ENCODE measurements at places on chromosomes 3 and 15.

GRCh38 chr15:56490461-56490860 is 25.5 kb upstream of the MNS1 start:
- no peak for DNase-seq

- no peak for DNase-seq
Observed at GRCh38 chr15:31148297-31149087, 47.0 kb upstream of the TRPM1 start.

DNA sequence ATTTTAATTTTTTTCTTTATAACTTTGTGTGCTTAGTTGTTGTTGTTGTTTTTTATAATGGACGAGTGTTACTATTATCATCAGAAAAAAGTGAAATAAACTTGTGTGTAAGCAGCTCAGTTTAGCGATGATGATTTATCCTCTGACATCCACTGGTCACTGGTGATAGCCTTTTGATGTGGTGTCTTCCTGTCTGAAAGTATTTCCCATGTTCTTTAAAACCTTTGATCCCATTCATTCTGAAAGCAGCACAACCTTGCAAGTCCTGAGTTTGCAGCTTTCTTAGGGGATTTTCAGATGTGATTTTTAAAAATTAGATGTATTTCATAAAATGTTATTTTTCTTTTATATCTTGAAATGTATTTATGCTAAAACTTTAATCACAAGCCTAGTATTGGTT is 85.9 kb upstream of the ZPLD1 start:
- DNase-seq = no peak

DNA sequence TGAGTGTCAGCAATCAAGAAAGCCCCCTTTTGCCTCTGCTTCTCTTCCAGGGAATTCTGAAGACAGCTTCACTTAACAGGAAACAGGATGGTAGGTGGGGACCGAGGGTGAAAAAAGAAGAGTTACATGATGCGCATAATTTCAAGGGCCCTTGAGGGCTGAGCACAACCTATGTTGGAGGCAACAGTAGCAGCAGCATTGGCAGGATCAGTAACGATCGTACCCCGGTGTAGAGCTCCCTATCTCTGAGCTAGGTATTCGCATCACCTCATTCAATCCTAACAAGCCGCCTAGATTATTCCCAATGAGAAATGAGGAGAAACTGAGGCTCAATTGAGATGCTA is 432 bp upstream of the RAD54L2 start:
- no peak for DNase-seq

DNA sequence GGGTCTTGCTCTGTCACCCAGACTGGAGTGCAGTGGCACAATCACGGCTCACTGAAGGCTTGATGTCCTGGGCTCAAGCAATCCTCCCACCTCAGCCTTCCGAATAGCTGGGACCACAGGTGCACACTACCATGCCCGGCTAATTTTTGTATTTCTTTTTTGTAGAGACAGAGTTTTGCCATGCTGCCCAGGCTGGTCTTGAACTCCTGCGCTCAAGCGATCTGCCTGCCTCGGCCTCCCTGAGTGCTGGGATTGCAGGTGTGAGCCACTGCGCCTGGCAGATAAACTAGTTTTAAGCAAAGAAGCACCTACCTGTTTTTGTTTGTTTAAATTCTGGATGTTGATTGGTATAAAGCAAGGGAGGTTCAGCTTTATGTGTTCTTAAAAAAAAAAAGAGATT is 170.6 kb upstream of the GOLIM4 start:
- no peak for DNase-seq

GRCh38 chr3:50961386-50961785 is 286.7 kb downstream of the DOCK3 start:
- DNase-seq = no peak

GRCh38 chr15:88994286-88994685 is 81.1 kb upstream of the MFGE8 start:
- DNase-seq = no peak

- no peak for DNase-seq
Observed at GRCh38 chr15:40873694-40874561, at the start of gene RHOV. TSS of gene RHOV (minus strand) at chr15:40874234. CDS start at chr15:40874139, 95 bp downstream.

DNA sequence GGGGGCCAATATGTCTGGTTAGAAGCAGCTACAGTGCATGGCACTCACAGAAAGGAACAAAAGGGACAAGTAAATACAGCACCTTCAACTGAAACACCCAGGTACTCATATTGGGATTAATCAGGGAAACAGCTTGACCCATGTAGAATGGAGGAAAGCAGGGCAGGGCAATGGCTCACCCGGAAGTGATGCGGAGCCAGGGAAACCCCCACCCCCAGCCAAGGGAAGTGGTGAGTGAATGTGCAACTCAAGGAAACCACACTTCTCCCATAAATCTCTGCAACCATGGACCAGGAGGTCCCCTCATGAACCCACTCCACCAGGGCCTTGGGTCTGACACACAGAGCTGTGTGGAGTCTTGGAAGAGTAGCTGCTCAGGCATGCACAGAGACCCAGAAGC is 117.1 kb downstream of the MTHFS start:
- peak; percentile 2 for DNase-seq

GRCh38 chr3:135965506-135966270 is at the start of gene PPP2R3A:
TSS of gene PPP2R3A (plus strand) at chr3:135965728. CDS start at chr3:136001499, 35,771 bp downstream.
- DNase-seq = peak; percentile 53

GRCh38 chr3:57961828-57962447 is 46.3 kb upstream of the FLNB start:
- no peak for DNase-seq

GRCh38 chr15:101288905-101289513 is 6.0 kb downstream of the SNRPA1 start:
- no peak for DNase-seq

GRCh38 chr3:77348244-77348855 is 308.5 kb downstream of the ROBO2 start:
- no peak for DNase-seq

DNA sequence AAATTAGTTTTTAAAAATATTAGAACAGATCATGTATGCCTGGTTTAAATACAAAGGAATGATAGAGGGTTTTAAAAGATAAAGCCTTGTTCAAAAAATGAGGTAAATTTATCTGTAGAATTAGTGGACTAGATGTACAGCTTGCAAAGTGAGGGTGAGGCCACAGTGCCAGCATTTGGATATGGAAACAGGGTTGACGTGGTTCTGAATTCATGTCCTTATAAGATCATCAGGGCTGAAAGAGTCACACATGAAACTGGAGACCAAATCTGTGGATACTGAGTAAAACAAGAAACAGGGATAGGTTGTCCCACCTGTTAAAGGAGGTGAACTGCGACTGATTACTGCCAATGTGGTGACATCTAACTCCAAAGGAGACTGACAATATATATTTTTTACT is 46.3 kb downstream of the NCK1 start:
- no peak for DNase-seq

DNA sequence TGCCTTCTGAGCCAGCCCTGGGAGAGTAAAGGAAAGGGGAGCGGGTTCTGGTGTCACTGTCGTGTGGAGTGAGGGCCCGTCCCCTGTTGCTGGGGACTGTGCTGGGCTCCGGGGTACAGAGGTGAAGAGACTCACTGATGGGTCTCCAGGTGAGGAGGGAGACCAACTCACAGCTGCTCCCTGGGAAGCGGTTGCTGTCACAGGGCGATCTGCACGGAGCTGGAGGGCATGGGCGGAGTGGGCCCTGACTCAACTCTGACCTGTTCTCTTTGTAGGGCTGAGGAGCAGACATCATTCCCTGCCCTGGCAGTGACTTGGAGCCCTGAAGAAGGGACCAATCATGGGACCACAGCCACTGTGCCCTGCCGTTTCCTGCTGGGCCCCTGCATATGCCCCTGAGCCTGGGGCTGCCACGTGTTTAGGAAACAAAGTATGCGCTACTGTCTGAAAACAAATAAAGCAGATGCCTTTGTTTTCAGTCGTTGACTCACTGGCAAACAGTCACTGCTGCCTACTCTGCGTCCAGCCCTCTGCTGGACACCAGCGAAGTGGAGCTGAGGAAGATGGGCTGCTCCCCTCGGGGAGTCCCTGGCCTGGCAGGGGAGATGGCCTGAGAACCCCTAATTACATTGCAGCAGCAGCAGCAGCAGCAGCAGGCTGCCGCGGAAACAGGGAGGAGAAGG is 22.9 kb upstream of the PLXNA1 start:
- no peak for DNase-seq

GRCh38 chr3:58120075-58120812 is 90.5 kb downstream of the DNASE1L3 start:
- DNase-seq = no peak

GRCh38 chr3:167521006-167521355 is 47.1 kb upstream of the SERPINI2 start:
- DNase-seq = no peak

DNA sequence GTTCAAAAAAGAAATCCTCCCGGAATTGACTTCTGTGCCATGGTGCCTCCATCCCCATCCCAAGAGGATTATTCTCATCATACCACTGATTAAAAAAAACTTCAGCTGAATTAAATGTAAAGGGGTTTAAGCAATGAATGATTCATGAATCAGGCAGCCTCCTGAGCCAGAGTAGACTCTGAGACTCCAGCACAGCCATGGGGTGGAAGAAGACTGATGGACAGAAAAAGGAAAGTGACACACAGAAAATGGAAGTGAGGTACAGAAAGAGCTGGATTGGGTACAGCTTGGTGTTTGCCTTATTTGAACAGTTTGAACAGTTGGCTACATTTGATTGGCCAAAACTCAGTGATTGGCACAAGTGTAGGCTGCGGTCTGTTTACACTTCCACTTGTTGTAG is 224.8 kb upstream of the ATP10A start:
- no peak for DNase-seq

DNA sequence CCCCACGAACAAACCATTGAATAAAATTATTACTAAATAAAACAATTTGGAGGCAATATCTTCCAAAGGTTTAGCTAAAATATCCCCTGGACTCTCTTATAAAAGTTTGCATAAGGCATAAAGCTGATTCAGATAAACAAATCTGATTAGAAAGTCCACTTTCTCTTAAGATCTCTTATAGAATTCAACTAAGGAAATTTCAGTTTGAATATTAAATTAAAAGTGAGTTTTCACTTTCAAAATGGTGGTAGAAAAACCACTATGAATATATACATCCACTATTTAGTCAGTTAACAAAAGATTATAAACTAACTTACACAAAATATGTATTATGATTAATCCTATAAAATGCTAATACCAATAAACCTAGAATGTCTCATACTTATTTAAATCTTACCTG is 424.9 kb downstream of the MECOM start:
- no peak for DNase-seq

GRCh38 chr15:48565560-48566482 is 79.7 kb downstream of the FBN1 start:
- no peak for DNase-seq

DNA sequence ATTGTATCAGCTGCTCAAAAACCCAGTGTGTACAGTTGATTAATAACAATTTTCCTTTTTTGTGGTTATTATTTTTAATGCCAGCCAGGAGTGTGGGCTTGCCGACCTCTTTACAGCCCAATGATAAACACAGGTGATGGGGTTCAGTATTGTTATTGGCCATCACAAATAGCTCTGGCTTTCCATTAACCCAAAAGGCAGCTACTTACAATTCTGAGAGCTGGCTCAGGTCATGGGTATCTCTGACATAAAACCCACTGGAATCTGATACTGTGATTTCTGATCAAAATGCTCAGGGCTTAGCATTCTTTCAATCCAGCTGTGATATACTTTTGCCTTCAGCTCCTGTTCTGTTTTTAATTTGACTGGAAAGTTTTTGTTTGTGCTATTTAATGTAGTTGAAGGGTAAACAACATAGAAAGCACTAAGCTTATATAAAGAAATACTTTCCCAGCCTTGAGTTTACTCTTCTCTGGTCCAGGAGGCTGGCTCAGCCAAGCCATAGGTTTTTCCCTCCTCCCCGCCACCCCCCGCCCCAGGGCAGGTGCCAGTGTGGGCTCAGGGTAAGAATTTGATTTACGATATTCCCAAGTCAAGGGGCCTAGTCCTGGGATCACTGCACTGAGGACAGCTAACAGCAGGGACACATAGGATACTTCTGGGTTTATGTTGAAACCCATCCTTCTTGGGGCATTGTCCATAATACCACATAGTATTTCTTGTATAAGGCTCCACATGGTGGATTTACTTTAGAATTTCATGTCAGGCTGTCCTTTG is 54.0 kb upstream of the MYZAP start:
- no peak for DNase-seq

DNA sequence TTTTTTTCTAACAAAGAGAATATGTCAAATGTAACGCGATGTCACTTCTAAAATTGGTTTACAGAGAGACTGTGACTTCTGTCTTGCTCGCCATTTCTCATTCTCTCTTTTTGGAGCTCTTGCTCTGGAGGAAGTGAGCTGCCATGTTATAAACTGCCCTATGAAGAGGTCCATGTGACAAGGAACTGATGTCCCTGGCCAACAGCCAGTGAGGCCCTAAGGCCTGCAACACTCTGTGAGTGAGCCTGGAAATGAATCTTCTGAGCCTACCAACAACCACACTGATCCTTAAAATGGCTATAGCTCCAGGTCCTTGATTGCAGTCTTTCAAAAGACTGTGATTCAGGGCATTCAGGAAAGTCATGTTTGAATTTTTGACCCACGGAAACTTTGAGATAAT is 49.9 kb downstream of the NMD3 start:
- DNase-seq = no peak

GRCh38 chr3:58190291-58190690 is 20.5 kb downstream of the DNASE1L3 start:
- no peak for DNase-seq

GRCh38 chr3:14836049-14836468 is 17.3 kb downstream of the FGD5 start:
- DNase-seq = no peak

- no peak for DNase-seq
Observed at GRCh38 chr15:80252121-80252518, at the start of gene CTXND1. TSS of gene CTXND1 (minus strand) at chr15:80252213. CDS start at chr15:80201949, 50,264 bp downstream.

GRCh38 chr15:88912500-88912921 is 668 bp downstream of the MFGE8 start:
- no peak for DNase-seq

- DNase-seq = peak; percentile 27
Observed at GRCh38 chr3:97871801-97872524, 50.2 kb downstream of the CRYBG3 start.

DNA sequence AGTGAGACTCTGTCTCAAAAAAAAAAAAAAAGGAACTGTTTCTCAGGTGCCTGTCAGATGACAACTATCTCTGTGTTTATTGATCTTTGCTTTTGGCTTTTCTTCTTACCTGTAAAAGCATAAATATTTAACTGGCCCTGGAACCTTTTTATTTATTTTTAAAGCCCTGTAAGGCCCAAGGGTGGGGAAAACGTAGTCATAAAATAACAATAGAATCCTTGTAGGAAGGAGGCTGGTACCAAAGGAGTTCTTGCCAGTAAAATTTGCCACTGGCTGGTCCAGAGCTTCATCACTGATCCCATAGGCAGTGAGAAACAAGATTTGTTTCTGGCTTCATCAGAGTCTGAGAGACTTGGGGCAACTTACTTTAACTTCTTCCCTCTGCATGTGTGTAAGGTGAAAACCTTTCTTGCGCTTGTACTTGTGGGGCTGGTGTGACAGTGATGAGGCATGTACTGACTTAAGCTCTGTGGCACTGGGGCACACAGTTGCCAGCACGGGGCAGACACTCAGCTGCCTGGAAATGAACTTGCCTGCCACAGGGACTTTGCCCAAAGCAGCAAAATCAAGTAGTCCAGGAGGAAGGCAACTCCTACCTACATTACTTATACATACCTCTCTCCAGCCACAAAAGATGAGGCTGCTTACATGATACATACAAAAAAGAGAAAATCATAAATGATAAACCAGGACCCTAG is 19.6 kb downstream of the B4GALT4 start:
- no peak for DNase-seq

All from stimulated activated CD8-positive, alpha-beta memory T cell treated with anti-CD3 and anti-CD28 coated beads, Interleukin-7, amount 100 ng/mL, for 48 hours (primary cell).